Activated T-helper 1 cell treated with anti-CD3 and anti-CD28 coated beads, Interleukin-12 subunit alpha, Interleukin-12 subunit beta, Interleukin-2, Interleukin-4 antibody, amounts not matched to agents 30 ng/mL and 10 ng/mL and 1 ng/mL, durations not matched to agents 14 hours and 24 hours and 36 hours (primary cell): ENCODE measurements at places on chromosomes 4 and X.

GRCh38 chr4:124279741-124280140 is 432.8 kb downstream of the ANKRD50 start:
- DNase-seq, result no peak

- DNase-seq, result no peak
Measured at GRCh38 chr4:8101213-8102075, 57.2 kb downstream of the ABLIM2 start.

DNA sequence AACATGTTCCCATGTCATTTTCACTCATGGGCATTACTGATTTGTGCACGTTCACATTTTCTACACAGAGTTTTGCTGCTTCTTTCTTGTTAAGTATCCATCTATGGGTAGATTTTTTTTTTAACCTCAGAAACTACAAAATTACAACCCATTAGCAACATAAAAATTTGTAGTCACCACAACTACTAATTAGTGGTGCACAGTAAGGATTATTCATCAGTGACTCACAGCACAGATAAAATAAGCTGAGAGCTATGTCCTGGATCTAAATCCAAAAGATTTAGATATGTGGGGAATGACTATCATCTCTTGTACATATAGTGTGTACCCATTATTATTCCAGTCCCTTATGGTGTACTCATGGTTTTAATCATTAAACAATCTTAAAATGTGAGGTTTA is 19.7 kb upstream of the AMELX start:
- DNase-seq, result no peak

GRCh38 chr4:112279882-112280315 is 5.8 kb downstream of the TIFA start:
- DNase-seq, result no peak

- no peak for DNase-seq
Measured at GRCh38 chr4:156767911-156768415, 203.6 kb downstream of the PDGFC start.

GRCh38 chrX:15929194-15929593 is 74.6 kb upstream of the AP1S2 start:
- DNase-seq, result no peak

- DNase-seq, result no peak
Measured at GRCh38 chr4:186693159-186693815, 30.4 kb downstream of the FAT1 start.

GRCh38 chr4:27123123-27123768 is 262.6 kb downstream of the STIM2 start:
- DNase-seq, result no peak

- DNase-seq, result no peak
Measured at GRCh38 chr4:15707363-15707715, 4.5 kb downstream of the BST1 start.

DNA sequence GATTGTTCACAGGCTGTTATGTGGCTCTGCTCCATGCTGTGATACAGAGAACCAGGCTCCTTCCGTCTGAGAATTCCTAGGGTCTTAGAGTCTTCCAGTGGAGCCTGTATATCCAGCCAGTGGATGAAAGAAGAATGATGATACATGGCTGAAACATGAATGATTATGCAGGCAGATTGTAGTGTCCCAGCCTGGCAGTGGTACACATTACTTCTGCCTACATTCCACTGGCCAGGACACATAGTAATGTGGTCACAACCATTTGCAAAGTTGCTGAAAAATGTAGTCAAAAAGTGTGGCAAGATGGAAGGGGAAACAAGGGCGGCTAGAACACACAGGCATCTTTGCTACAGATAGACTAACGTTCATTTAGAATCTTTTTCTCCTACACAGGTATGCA is 4.5 kb upstream of the GBA3 start:
- no peak for DNase-seq

DNA sequence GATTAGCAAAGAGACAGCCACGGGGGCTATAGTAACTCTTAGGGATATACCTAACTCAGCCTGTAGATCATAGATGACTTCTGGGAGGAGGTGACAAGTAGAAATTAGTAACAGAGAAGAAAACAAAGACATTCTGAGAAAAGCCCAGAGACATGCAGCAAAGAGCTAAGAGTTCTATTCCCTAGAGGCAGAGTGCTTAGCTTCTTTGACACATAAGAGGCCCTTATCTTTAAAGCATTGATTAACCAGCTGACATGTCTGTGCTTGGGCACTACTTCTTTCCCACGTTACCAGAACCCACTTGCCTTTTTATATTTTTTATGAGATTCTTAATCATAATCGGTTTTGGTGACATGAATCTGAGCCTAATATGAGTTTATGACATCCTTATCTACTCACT is 179.5 kb downstream of the GABRB1 start:
- no peak for DNase-seq
